AG10803 (cell line): ENCODE measurements at places on chromosomes 13 and 19.
A peak's percentile ranks its signal among the peaks of the same experiment; 100 is the strongest.

GRCh38 chr19:46862503-46862834 lies 1.7 kb downstream of the ARHGAP35 start:
- no peak for DNase-seq

GRCh38 chr13:73364736-73365135 lies 305.9 kb downstream of the KLF5 start:
- DNase-seq, result no peak

GRCh38 chr13:44397766-44398223 lies 24.2 kb downstream of the SERP2 start:
- no peak for DNase-seq

GRCh38 chr13:45816427-45816826 lies 35.1 kb downstream of the SIAH3 start:
- DNase-seq, result no peak

- no peak for DNase-seq
Measured at GRCh38 chr19:33294058-33294798, 8.1 kb downstream of the CEBPA start.

DNA sequence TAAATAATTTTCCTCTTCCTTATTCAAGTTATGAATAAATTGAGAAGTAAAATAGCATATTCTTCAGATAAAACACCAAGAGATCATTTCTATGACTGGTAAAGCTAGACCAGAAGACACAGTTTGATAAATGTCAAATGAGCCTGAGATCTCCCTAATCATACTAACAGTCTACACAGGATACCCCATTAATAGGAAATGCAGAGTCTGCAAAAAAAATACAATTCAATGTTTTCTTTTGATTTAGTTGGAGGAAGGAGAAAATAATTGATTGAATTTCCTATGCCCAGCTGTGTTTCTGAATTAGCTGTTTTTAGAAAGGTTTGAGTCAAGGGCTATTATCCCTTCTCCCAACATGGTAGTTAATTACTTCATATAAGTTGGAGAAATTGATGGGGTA lies 734.6 kb upstream of the SLITRK1 start:
- no peak for DNase-seq

- DNase-seq, result no peak
Measured at GRCh38 chr19:41023193-41023592, 32.1 kb downstream of the CYP2B6 start.

- peak; percentile 84 for DNase-seq
Measured at GRCh38 chr13:53137779-53138178, 109.2 kb downstream of the OLFM4 start.

GRCh38 chr19:42102877-42103276 lies 26.9 kb downstream of the ZNF574 start:
- DNase-seq, result no peak

DNA sequence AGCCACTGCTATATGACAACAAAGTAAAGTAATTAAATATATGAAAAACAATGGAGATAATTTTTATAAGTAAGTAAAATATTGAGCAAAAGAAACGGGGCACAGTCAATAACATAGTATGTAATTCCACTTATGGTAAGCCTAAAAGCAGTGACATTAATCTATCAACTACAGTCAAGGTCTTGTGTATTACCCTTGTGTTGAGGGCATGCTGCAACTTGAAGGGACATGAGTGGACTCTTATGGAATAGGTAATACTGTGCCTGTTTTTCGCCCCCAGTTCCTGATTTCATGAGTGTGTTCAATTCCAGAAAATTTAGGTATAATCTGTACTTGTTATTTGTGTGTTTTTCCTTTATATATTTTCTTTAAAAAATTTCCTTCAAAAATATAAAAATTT lies 201.3 kb upstream of the SLITRK6 start:
- DNase-seq, result no peak

GRCh38 chr13:90773681-90774080 lies 573.8 kb upstream of the MIR17HG start:
- DNase-seq, result no peak

DNA sequence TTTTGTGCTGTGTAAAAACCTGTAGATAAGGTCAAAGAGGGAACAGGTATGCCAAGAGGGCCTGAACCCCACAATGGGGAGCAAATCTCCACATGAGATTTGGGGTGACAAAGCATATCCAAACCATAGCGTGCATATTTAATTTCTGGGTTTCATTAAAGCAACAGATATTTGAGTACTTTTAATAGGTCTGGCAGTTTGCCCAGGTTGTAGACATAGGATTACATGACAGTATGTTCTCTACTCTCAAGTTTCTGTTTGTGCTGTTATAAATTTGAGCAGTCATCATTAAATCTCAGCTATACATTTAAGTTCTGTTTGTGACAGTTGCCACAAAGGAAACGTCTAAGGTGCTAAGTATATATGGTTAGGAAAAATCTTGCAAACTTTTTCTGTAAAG lies 236.4 kb downstream of the ATP8A2 start:
- no peak for DNase-seq

- peak; percentile 93 for DNase-seq
Measured at GRCh38 chr19:35901854-35902661, at the start of gene HCST. Gene HCST (plus strand): TSS chr19:35902529. CDS start chr19:35902594, 65 bp downstream.

GRCh38 chr13:31462766-31463165 lies 263.0 kb downstream of the B3GLCT start:
- DNase-seq, result no peak

GRCh38 chr19:9308091-9308770 lies 1.4 kb downstream of the ZNF699 start:
- peak; percentile 12 for DNase-seq

GRCh38 chr19:34220472-34221063 lies 33.8 kb upstream of the GARRE1 start:
- peak; percentile 69 for DNase-seq

- DNase-seq, result no peak
Measured at GRCh38 chr19:41551212-41551610, 24.8 kb upstream of the CEACAM21 start.

DNA sequence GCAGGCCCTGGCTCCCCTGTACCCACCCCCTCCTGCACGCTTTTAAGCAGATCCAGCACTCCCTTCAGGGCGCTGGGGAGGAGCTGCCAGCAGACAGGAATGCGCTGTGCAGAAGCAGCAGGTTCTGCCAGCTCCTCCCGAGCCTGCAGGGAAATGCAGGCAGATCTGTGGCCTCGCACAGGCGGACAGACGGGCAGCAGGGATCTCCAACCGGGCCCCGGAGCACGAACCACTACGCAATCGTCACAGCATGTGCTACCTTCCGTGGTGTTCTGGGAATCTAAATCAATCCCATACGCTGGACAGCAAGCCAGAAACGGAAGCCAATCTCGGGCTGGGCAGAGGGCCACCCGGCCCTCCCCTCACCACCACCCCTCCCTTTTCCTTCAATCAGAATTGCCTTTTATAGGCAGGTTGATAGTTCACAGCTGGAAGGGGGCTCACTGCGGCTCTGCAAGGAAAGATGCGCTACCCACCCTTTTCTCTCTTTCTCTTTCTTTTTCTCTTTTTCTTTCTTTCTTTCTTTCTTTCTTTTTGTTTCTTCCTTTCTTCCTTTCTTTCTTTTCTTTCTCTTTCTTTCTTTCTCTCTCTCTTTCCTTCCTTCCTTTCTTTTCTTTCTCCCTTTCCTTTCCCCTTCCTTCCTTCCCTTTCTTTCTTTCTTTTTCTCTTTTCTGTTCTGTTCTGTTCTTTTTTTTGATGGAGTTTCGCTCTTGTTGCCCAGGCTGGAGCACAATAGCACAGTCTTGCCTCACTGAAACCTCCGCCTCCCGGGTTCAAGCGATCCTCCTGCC lies 99.9 kb downstream of the GNG7 start:
- DNase-seq, result peak; percentile 100

GRCh38 chr13:49830721-49831120 lies 38.2 kb upstream of the KPNA3 start:
- no peak for DNase-seq

GRCh38 chr13:113245849-113246796 lies 36.7 kb downstream of the CUL4A start:
- peak; percentile 3 for DNase-seq

GRCh38 chr13:33799950-33800592 lies 17.9 kb upstream of the RFC3 start:
- peak; percentile 53 for DNase-seq

DNA sequence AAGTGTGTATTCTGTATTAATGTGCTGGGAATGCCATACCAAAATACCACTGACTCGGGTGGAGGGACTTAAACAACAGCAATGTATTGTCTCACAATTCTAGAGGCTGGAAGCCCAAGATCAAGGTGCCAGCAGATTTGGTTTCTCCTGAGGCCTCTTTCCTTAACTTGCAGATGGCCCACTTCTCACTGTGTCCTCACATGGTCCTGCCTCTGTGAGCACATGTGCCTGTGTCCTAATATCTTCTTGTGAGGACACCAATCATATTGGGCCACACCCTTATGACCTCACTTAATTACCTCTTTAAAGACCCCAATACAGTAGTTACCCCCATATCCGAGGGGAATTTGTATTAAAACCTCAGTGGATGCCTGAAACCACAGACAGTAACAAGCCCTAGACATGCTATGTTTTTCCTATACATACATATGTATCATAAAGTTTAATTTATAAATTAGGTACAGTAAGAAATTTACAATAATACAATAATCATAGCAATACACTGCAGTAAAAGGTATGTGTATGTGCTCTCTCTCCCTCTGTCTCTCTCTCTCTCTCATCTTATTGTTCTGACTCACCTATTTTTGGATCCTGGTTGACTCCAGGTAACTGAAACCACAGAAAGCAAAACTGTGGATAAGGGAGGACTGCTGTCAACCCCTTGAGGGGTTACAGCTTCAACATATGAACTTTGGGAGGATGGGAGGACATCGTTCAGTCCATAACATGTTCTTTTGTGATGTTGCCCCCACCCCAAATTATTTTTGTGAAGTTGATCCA lies 174.3 kb downstream of the IRS2 start:
- no peak for DNase-seq

DNA sequence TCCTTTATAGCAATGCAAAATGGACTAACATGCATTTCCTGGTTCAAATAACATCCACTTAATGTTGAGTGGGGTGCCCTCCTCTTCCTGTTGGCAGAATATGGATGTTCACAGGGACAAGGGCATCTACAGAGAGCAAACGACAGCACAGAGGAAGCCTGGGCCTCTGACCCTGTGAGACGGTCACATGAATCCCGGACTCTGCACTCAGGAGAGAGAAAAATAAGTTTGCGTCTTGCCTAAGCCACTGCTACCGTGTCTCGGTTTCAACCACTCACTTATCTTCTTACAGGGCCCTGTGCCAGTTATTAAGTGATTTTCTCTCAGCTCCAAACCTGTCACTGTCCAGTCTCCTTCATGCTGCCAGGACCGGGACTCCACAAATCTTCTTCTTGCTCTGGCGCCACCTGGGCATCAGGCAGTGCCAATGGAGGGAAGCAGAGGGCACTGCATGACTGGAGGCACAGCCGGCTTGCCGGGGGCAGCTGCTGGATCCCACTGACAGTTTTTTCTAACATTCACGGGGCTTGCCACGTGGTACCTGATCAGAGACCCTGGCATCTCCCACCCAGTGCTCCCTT lies 11.8 kb downstream of the LIG1 start:
- DNase-seq, result no peak

DNA sequence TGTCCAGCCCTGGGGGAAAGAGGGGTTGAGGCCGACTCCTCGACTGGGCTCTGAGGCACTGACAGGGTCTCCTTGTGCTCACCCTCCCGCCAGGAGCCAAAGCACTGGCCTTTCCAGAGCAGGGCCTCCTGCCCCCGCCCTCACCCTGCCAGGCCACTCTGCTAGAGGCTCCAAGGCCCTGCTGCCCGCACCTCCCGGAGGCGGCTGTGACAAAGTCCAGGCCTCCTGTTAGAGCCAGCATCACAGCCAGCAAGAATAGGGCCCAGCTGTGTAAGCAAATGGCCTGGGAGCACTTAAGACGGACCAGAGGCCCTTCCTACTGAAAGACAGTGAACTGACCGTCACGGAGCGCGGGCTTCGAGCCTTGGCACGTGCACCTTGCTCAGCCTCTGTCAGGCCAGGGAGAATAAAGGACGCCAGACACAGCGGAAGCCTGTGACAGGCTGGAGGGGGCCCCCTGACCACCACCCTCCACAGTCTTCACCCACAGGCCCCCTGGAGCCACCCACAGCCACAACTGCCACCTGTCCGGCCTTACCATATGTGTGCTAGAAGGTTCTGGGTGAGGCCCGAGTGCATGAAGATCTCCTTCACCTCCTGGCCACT lies 50.9 kb downstream of the EPS15L1 start:
- no peak for DNase-seq

DNA sequence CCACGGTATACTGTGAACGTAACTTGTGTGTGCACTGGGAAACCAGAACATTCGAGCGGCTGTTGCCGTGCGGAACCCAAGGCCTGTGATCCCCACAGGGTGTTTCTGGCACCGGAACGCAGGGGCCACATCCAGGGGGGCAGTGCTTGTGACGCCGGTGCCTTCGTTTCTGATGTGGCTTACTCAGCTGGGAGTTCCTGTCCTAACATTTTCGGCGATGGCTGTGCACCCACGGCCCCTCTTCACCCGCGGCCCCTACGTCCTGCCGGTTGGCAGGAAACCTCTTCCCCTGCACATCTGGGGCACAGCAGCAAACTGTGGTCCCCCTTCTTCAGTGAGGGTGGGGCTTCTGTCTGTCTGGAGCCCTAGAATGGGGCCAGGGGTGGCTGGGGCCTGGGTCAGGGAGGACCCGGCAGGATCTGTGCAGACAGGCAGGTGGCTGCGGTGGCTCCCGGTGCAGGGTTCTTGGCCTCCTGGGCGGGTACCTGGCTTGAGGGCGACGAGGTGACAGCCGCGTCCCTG lies 26.2 kb downstream of the CSNK1G2 start:
- DNase-seq, result no peak

DNA sequence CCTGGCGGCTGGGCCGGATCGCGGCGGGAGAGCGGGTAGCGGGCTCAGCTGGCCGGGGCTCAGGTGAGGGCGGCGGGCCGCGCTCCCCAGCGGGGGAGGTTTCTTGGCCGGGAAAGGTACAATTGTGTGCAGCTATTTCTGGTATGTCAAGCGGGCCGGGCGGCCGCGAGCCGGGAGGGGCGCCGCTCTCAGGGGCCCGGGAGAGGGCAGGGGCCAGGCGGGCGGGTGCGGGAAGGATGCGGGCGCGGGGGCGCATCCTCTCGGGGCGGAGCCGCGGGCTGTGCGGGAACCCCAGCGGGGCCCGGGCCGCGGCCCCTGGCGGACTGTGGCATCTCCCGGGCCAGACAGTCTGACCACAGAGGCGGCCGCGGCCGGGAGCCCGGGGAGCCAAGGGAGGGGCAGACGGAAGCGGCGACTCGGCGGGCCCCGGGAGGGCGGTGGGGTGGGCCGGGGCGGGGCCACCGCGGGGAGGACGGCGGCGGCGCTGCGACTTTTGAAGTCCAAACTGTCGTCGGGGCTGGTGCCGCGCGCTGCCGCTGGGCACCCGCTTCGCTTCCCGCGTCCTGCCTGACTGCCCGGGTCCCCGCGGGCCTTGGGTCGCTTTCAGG lies at the start of gene LMO7:
LMO7 (plus strand) TSS at position 503 of the 608 bp plus-strand sequence. CDS start 328 bp downstream, outside the sequence.
- peak; percentile 82 for DNase-seq
